ENCODE measurements at places on chromosomes 1 and 21. TPM values are rescaled to one million over a fixed set of nuclear protein-coding genes. Genes with fewer than 3 reads are reported as not detected.

The PLA2G2D gene
- not detected for total RNA-seq

The VWA5B1 gene
- total RNA-seq: not detected

The SYDE2 gene
- total RNA-seq: 5.2 TPM

The MR1 gene
- total RNA-seq: 11.5 TPM

- DNase-seq: no peak
Measured at GRCh38 chr1:15997076-15997585, 6.9 kb upstream of the SRARP start.

DNA sequence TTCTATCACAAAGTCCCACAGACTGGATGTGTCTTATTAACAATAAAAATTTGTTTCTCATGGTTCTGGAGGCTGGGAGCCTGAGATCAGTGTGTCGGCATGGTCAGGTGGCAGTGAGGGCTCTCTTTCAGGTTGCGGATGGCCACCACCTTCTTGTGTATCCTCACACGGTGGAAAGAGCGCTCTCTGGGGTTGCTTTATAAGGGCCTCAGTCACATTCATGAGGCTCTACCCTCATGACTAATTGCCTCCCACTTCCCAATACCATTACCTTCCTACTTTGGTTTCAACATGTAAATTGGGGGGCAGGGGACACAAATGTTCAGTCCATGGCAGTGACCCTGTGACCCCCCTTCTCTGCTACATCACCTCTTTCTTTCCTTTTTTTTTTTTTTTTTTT, 20.7 kb upstream of the MX1 start:
- no peak for DNase-seq

DNA sequence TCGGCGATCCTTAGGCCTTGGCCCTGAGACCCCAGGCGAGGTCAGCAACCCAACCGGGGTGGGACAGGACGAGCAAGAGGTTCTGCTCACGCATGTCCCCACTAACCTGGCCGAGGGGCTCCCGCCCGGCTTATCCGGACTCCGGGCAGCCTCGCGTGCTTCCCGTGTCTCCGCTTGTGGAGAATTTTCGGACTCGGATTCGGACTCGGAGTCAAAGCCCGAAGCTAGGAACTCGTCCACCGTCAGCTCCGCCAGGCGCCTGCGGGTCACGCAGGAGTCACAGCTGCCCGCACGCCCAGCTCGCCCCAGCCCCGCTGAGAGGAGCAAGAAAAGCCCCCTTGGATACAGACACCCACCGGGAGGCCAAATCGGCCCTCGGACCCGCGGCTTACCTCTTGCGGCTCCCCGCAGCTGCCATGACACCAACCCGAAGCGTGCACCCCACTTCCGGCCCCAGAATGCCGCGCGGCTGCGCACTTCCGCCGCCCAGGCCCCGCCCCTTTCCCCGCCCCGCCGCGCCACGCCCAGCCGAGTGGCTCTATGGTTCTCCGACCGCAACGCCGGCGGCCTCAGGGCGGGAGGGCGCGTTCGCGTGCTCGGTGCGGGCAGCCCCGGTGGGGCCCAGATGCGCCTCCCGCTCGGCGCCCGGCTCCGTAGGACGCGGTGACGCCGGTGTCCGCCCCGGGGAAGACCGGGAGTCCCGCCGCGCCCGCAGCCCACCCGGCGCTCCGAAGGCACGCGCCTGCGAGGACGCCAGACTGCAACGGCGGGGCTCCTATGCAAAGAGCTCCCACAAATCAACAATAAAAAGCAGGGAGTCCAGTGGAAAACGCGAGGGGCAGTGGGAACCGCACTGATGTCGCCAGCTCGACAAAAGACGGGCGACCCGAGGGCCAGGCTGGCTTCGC, at the start of gene NOC2L:
NOC2L (minus strand) TSS at position 434 of the 908 bp plus-strand sequence; CDS start at position 418, 16 bp downstream.
- DNase-seq: peak; percentile 76

DNA sequence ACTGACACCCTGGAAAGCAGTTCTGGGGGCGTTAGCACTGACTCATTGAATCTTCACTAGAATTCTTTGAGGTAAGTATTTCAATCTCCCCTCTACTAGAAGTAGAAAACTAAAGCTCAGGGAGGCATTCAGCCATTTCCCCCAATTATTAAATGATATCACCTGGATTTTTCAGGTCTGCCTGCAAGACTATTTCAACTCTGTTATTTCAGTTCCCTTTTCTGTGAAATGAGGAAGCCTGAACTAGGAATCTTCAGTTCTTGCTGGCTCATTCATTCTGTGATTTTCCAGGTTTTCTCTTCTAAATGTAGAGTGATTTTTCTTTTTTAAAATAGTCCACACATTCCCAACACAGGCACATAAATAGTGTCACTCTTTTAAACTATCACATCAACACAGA, 337.0 kb upstream of the NR5A2 start:
- DNase-seq: no peak

GRCh38 chr1:196442366-196442765, 165.9 kb downstream of the KCNT2 start:
- no peak for DNase-seq

- no peak for DNase-seq
Measured at GRCh38 chr1:245292553-245292952, 137.8 kb downstream of the KIF26B start.

DNA sequence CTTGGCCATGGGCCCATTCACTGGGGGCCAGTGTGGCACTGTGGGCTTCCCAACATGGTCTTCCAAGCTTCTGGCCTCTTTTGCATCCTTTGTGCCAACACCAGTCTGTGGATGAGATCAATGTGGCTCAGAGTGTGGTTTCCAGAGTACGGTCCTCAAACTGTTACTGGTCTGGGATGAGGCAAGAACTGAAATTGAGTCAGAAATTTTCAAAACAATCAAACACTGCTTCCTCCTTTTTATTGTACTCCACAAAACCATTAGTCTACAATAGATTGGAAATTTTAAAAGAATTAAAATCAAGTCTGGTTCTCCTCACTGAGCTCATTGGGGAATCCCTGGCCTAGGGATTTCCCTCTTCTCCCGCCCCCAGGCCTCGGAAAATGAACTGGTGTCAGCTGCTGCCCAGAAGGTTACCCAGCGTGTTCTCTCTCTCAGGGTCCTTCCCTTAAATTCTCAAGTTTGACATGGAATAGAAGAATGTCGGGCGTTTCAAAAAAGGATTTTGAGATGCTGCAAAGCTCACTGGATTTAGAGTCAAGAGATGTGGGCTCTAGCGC, 222.0 kb downstream of the SDCCAG8 start:
- no peak for DNase-seq

GRCh38 chr1:110618668-110619067, 12.5 kb upstream of the KCNA2 start:
- no peak for DNase-seq

Measured in NCI-H460 (cell line).